ENCODE measurements at places on chromosomes 4 and X.

GRCh38 chr4:174648812-174649211 lies 126.5 kb upstream of the HPGD start:
- no peak for DNase-seq

DNA sequence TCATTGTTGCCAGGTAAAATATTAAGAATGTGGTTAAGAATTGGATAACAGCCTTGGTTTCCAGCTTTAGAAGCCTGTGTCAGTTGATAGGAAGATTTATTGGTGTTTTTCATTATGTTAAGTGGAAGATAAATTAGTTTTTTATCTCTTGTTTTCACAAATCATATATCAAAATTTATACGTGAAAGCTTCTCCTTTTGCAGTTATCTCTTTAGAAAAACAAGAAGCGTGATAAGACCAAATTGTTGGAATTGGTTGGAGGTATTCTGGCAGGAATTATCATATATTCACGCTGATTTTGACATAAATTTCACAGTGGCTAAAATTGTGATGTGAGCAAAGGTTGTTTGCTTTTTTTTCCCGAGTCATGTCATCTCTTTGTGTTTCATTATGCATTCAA lies 90.6 kb downstream of the FRMPD4 start:
- no peak for DNase-seq

DNA sequence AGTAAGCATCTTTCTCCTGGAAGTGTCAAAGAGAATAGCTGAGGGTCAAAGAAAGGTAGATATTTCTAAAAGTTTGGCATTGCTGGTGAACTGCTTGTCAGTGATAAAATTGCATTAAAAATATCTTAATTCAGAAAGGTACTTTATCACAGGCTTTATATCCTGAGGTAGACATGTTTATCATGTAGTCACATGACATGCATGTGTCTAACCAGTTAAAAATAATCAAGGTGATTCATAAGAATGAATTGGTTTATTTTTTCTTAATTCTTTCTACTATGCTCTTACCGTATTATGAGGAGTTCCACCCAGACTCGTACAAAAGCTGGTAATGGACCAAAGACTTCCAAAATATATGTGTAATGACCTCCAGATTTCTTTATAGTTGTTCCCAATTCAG lies 6.1 kb downstream of the SLC7A11 start:
- DNase-seq, result peak; percentile 13

GRCh38 chr4:6749340-6750171 lies 33.0 kb upstream of the KIAA0232 start:
- no peak for DNase-seq

DNA sequence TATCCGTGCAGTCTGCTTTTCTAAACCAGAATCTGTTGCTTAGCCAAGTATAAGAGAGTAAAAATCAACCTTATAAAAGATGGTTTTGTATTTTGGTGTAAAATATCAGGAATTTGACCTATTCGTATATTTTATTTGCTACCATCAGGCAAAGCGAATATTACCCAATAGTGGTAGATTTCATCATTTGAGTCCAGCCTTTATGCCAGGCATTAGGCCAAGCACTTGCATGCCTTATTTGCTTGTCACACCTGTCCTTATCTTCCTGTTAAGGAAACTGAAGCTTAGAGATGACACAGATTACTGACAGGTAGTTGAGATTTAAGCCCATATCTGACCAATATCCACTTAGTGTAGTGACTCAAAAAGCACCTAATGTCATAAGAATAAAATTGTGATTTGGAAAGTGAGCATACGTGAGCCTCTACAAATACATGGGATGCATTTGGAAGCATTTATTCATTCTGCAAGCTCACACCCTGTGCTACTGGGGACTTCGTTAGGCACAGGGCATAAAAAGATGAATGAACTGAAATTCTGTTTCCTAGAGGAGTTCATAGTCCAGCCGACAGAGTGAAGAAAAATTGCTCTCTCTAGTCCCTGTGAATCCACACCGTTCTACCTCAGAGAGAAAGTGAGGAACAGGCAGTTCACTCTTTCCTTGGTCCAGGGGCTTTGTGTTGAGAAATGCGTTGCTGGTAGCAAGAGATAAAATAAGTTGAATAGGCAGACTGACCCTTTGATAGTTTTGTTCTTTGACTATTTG lies 2.3 kb upstream of the RNF212 start:
- no peak for DNase-seq

DNA sequence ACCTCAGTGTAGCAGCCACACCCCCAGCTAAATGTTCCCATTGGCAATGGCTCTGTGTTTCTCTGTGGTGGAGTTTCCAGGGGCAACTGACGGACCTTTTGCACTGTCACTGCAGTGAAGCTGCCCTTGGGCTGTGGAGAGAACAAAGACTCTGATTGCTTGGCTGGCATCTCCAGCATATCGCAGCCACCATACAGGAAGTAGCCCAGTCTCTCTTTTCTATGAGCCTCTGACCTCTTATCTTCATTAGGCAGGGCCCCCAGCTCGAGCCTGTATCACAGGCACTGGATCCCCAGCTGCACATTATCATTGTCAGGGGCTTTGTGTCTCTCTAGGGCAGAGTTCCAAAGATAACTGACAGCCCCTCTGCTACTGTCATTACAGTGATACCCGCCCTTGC lies 483.5 kb downstream of the ARAP2 start:
- DNase-seq, result no peak

DNA sequence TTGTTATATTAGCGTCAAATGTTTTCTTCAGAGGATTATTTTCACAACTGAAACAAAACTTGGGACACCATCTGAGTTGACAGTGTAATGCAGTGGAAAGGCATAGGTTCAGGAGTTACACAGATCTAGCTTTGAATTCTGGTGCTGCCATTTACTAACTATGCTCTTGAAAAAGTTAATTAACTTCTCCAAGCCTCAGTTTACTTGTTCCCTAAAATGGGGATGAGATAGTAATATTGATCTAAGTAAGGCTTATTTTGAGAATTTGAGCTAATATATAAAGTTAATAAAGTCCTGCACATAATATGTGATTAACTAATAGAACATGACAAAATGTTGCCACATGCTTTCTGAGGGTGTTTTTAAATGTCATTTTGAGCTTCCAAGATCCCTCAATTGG lies 112.6 kb downstream of the FRAS1 start:
- no peak for DNase-seq

- no peak for DNase-seq
Measured at GRCh38 chrX:64437218-64437617, 42.0 kb upstream of the MTMR8 start.

DNA sequence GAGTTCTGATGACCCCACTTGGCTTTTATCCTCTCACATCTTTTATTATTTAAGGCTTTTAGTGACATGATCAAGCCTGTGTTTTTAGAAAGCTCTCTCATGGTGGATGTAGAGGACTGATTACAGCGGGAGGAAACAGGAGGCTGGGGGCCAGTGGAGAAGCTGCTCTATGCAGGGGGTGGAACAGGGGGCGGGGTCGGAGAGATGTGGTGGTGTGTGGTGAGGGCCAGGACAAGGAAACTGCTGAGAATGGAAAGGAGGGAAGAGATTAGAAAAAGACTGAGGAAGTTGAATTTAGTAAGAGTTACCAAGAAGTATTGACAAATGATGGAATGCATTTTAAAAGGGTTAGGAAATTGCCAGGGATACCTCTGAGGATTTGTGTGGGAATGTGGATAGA lies 292.2 kb downstream of the ZIC3 start:
- DNase-seq, result no peak
